Ureter (tissue), 1 donor: ENCODE measurements at places on chromosomes 12 and 14. TPM values are rescaled to one million over a fixed set of nuclear protein-coding genes. Genes with fewer than 3 reads are reported as not detected.

Gene CLEC1A
- 5.4 TPM for total RNA-seq

Gene SLC2A3
- total RNA-seq, result 61.9 TPM

Gene LRP6
- 36.5 TPM for total RNA-seq

Gene ATXN7L3B
- total RNA-seq, result 31.1 TPM

Gene TAS2R7
- total RNA-seq, result not detected
